ENCODE measurements at places on chromosomes 13 and 19.

- DNase-seq: no peak
These were observed 66.9 kb upstream of the POSTN start for GRCh38 chr13:37665420-37665819.

GRCh38 chr13:77518266-77518665, 17.2 kb upstream of the SCEL start:
- DNase-seq: no peak

DNA sequence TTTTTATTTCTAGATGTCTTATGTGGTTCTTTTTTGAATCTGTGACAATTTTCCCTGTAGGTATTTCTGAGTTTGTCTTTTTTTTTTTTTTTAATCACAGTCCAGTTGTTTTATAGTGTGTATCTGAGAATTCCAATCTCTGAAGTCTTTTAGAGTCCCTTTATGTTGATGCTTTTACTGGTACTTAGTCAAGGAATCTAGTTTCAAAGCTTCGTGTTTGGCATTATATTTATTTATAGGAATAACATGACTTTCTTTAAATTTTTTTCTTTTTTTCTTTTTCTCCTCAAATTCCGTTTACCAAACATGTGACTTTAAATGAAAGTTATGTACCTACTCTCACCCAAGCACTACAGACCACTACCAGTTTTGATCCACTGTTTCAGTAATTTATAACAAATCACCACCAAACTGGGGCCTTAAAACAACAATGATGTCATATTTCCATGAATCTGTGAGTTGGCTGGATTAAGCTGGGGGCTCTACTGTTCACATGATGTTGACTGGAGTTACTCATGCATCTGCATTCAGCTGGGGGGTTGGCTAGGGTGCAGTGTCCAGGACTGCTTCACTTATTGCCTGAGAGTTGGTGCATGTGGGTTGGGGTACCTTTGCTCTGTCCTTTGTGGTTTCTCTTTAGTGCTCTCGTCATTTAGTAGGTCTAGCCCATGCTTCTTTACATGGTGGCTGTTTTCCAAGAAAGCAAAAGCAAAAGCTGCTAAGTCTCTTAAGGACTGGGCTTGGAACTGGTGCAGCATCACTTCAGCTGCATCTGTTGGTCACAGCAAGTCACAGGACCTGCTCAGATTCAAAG, 22.3 kb downstream of the KCTD4 start:
- DNase-seq: no peak

DNA sequence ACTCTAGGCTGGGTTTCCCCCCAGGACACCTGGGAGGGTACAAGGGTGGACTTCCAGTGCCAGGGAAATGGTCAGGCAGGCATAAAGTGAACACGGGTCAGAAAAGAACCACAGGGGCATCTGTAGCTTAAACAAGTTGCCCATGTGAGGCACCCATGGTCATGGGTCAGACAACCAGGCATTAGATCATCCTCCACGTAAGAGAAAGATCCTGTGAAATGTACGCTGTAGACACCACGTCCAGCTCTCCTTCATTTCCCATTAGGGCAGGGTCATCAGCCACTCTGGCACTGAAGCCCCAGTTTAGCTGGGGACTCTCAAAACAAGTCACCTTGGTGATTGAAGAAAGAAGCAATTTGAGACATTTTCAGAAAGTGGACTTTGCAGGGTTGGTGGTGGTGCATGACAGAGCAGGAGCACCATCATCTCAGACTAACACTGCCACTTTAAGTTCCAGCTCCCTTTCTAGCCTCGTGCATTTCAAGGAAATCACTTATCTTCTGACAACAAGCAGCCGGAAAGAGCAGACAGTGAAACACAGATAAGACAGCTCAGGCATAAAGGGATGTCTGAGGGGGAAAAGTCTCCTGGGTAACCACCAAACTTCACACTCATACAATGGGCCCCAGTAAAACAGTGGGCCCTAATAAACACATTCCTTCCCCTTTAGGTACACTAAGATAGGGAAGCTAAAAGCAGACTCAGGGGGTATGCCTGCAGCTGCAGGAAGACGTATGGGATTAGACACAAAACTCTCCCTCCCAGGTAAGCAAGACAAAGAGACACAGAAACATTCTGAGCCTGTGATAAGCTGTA, 16.1 kb upstream of the SIGLEC6 start:
- DNase-seq: no peak

- no peak for DNase-seq
These were observed 12.2 kb upstream of the KCTD15 start for GRCh38 chr19:33784432-33784831.

GRCh38 chr13:109333893-109334651, 452.3 kb downstream of the IRS2 start:
- no peak for DNase-seq

- no peak for DNase-seq
These were observed 542.7 kb downstream of the MYO16 start for GRCh38 chr13:109172136-109172535.

Data from stimulated activated CD4-positive, alpha-beta T cell treated with anti-CD3 and anti-CD28 coated beads, Interleukin-1b, Interleukin-23, amount 100 ng/mL, for 4 hours (primary cell).